ENCODE measurements at places on chromosomes 7 and 10.

DNA sequence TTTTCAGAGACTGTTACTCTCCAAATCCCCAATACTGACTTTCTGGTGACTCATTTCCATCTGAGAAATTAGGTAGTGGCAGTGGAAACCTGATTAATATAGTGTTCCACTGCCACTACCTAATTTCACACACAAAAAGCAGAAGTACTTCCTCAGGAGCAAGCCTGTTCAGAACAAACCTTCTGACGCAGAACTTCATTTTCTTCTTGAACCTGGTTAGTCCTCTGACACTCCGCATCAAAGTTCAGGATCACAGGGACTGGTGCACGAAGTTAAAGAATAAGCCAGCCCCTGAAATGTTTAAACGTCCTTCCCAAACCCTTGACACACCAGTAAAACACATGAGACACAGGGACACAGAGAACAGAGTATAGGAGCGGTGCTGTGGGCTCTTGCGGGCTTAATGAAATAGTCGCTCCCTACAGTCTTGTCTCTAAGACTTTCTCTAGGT, 4.4 kb downstream of the WDR91 start:
- DNase-seq, result no peak

- DNase-seq, result no peak
These were observed 801.9 kb downstream of the ANKRD7 start for GRCh38 chr7:119026391-119026790.

DNA sequence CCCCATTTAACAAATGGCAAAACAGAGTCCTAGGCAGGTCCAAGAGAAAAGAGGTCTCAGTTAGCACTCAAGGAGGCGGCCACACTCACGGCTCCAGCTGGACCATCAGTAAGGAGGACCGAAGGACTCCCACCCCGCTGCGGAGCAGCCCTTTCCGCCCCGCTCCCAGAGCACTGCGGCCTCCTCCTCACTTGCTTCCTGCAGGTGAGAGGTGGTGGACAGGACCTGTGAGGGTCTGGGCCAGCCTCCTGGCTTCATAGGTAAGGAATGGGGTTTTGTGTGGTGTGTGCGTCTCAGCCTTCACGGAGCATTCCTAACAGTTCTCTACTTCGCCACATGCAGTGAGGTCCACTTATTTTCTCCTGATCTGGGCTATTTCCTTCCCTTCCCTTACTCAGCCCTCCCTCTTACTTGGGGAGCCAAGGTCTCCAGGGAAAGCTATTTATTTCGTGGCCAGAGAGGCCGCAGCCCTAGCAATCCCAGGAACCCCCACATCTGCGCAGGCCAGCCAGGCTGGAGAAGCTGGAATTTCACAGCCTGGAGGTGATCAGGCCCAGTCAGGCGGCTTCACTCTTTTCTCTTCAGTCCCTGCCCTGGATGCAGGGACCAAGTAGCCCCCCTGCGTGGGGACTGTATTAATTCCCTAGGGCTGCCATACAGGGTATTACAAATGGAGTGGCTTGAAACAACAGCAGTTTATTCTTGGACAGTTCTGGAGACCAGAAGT, 45.9 kb downstream of the ZNF783 start:
- no peak for DNase-seq

DNA sequence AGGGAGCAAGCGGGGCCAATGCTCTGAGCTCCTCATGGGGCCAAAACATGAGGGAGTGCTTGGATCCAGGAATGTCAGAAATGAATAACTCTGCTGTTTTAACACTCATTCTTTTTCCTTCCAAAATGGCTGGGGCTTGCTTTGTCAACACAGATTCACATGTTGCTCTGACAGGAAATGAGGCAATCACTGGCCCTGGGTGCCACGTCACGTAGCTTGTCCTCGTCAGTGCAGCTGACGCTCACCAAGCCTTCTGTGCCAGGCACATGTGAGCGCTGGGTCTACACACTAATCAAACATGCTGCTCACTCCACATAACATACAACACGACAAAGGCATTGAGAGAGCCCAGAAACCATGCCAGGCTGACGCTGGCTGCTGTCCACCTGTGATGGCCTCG, 198.9 kb downstream of the WDR37 start:
- no peak for DNase-seq

- DNase-seq, result no peak
These were observed at the start of gene ABCA13 for GRCh38 chr7:48171202-48171601. ABCA13 (plus strand) TSS chr7:48171458; CDS start chr7:48171484, 26 bp downstream.

DNA sequence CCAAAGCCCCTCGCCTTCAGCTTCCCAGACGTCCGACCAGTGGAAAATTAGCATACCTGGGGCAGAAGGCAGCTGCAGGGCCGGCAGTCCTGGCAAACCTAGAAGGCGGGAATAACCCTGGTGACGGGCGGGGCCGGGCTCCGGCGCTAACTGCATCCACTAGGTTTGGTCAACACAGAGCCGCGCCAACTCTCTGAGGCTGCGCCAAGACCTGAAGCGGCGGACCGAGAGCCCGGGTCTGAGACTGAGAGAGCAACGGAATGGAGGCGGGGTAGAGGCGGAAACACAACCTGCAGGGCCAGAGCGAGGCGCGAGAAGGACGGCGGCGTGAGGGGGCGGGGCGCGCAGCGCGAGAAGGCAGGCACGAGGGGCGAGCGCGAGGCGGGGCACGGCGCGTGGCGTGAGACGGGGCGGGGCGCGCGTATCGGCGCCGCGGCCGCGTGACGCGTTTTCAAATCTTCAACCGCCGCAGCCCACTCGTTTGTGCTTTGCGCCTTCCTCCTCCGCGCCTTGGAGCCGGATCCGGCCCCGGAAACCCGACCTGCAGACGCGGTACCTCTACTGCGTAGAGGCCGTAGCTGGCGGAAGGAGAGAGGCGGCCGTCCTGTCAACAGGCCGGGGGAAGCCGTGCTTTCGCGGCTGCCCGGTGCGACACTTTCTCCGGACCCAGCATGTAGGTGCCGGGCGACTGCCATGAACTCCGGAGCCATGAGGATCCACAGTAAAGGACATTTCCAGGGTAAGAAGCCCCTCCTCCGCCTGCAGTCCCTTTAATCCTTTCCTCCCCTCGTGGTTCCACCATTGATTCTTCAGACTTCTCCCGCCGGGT, at the start of the genes DBF4 and SLC25A40:
TSS of gene DBF4 (plus strand) at position 454 of the 829 bp plus-strand sequence. CDS start at position 694, 240 bp downstream.
TSS of gene SLC25A40 (minus strand) at position 321 of the 829 bp plus-strand sequence. CDS start 17,633 bp downstream, outside the sequence.
- peak; percentile 94 for DNase-seq

- DNase-seq, result no peak
These were observed 82.6 kb upstream of the ARHGAP21 start for GRCh38 chr10:24806262-24806661.

GRCh38 chr7:109699661-109700060, 1130.0 kb downstream of the DNAJB9 start:
- DNase-seq, result no peak

GRCh38 chr7:95144256-95144655, 180.1 kb downstream of the PON1 start:
- no peak for DNase-seq

- DNase-seq, result no peak
These were observed 260.3 kb upstream of the FERD3L start for GRCh38 chr7:19405541-19405940.

- DNase-seq, result no peak
These were observed 9.1 kb upstream of the PRKAR2B start for GRCh38 chr7:107035446-107035845.

GRCh38 chr10:30386801-30387588, 37.9 kb upstream of the MTPAP start:
- DNase-seq, result no peak

- DNase-seq, result no peak
These were observed 138.9 kb upstream of the PPIF start for GRCh38 chr10:79208251-79208983.

GRCh38 chr7:37346761-37347160, 101.9 kb downstream of the ELMO1 start:
- no peak for DNase-seq

DNA sequence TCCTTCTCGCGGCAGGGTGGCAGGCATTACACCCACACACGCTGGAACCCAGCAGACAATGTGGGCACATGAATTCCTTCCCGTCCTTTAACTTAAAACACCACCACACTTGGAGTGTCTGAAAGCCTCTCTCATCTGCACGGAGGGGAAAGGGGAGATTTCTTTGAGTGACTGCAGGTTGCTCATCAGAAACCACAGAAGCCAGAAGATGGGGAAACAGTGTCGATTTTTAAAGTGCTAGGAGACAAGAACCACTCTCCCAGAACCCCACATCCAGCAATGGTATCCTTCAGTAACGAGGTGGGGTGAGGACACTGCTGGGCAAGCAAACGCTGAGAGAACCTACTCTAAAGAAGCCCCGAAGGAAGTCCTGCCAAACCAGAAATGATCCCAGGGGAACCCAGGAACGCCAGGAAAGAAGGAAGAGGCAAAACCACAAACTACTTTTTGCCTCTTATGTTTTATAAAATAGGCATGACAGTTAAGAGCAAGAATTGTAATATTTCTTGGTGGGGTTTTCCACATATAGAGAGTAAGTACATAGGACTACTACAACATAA, 254.3 kb downstream of the ELFN1 start:
- no peak for DNase-seq

DNA sequence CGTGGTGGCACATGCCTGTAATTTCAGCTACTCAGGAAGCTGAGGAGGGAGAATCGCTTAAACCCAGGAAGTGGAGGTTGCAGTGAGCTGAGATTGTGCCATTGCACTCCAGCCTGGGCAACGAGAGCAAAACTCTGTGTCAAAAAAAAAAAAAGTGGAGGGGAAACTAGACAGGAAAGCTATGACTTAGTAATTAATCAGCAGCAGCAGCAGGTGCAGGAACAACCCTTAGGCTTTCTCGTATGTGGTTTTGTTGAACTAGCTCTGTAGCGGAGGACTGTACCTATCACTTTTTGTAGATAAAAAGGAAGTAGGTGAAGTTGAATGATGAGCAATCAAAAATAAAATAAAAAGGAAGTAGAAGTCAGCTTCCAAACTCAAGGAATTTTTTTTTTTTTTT, 76.9 kb upstream of the KMT2C start:
- no peak for DNase-seq

- DNase-seq, result no peak
These were observed 39.8 kb upstream of the SRGN start for GRCh38 chr10:69048103-69048502.

DNA sequence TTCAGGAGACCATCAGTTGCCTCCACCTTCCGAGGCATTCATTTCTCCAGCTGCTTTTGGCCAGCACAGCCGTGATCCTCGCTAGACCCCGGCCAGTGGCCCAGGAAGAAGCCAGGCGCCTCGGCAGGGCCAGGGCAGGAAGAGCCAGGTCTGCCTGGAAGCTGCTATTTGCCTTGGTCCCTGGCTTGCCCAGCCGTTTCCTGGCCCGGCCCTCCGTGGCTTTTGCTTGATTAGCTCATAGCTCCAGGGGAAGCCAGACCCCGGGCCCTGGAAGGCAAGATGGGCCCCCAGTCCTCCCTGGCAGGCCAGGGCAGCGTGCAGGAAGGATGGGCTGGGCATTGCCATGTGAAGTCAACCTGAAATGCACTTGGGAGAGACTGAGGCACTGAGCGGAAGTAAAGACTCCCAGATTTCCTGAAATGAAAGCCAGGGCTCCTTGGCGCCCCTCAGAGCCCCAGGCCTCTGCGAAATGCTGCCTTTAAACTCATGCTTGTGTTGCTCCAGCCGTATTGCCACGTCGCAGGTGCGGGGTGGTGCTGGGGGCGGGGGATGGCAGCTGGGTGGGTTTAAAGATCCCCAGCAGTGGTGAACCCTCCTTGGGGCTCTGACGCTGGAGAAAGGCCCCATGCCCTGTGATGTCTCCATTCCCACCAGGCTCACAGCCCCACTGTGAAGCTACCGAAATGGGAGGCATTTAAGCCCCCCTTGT, 160.6 kb downstream of the GRK5 start:
- DNase-seq, result no peak

DNA sequence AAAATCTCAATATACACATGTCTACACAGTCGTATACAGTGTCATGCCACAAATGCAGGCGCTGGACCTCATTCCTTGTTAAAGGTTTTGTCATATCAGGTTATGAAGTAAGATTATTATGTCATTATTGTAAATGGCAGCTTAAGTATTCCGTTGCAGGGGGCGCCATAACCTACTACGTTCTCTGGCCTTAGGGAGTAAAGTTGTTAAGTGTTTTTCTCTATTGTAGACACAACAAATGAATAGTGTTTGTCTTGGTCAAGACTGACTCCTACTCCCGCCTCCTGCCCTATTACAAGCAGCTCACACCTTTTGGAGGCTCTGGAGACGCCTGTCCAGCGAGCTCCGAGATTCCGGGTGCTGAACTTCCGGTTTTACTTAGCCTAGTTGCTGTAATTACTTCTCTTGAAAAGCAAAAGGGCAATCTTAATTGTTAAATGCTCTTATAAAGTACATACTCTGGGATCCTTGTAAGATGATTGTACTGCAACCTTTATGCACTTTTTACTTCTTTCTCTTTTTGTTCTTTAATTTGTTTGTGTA, 994 bp downstream of the GATAD1 start:
- peak; percentile 36 for DNase-seq

DNA sequence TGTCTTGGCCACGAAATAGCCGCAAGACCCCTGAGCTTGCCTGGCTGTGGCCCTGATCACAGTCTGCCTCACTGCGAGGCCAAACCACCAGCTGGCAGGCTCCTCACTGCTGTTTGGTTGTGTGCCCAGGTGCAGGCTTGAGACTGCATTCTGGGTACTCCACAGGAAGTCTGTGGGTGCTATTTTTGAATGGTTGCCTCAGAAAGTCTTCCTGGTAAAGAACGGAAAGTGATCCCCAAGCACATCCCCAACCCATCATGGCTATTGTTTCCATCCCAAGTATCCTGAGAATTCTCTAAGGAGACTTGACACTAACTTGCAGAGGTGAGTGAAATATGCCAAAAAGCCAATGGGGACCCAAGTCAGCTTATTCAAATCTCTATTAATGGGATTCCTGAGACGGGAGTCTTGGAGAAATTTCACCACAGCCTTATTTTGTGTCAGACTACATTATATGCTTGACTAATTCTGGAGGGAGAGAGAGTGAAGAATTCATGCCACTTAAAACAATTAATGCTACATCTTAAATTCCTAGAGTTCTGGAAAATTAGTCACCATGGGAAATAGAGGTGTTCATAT, 170.9 kb downstream of the RAMP3 start:
- DNase-seq, result no peak

- DNase-seq, result no peak
These were observed 158.8 kb downstream of the TWIST1 start for GRCh38 chr7:18958627-18959026.

DNA sequence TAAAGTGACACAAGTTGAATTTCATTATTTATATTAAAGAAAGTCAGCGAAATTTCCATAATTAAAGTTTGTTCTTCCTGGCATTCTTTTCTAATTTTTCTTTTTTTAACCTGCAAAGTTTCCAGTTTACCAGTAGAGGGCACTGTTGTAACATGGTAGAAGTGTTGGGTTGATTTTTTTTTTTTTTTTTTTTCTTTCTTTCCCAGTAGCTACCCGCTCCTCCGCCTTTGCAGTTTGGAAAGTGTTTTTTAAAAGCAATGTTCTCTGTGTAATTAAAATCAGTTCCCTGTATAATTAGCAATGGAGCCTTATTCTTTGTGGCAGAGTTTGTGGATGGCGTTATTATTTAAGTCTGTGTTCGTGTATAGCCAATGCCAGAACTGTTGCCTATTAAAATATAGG, 53.7 kb downstream of the TAF3 start:
- DNase-seq, result no peak

- DNase-seq, result no peak
These were observed 131.9 kb upstream of the PCGF5 start for GRCh38 chr10:91088300-91089140.

DNA sequence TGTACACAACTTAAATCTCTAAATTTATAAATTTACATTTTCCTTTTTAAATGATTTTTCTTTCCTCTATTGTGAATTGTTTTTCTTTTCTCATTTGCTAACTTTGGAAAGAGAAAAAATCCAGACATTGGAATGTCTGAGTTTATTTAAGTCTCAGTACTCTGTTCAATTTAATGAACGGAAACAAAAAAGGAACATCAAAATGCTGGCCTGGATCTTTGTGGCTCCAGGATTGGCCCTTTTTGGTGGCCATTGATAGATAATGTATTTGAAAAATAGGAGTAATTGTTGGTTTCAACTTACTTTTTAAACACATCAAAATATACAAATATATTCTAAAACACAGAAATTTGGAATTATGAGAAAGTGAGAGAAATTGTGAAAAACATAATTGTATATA, 336.0 kb downstream of the SUGCT start:
- DNase-seq, result no peak

Data from stimulated activated CD4-positive, alpha-beta T cell treated with anti-CD3 and anti-CD28 coated beads, Interleukin-4, amount 100 ng/mL, for 4 hours (primary cell).